ENCODE measurements at places on chromosomes 4 and X. TPM values are rescaled to one million over a fixed set of nuclear protein-coding genes. Genes with fewer than 3 reads are reported as not detected.

DNA sequence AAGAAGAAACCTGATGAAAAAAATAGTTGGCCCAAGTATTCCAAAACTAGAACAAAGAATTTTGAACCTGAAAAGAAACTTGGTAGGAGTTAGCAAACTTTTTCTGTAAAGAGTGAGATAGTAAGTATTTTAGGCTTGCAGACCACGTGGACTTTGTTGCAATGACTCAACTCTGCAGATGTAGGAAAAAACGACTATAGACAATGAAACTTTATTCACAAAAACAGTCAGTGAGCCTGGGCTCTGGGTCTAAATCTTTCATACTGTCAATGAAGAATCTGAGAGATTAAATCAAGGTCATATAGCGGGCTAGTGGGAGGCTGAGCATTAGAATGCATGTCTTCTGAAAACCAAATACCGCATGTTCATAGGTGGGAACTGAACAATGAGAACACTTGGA, 23.0 kb downstream of the SH3D19 start:
- DNase-seq, result no peak

- DNase-seq, result no peak
Measured at GRCh38 chr4:177492022-177492421, 49.8 kb upstream of the AGA start.

- peak; percentile 16 for DNase-seq
Measured at GRCh38 chr4:120769227-120769626, 153.3 kb downstream of the PRDM5 start.

- DNase-seq, result no peak
Measured at GRCh38 chr4:140739971-140740370, 16.2 kb downstream of the TBC1D9 start.

DNA sequence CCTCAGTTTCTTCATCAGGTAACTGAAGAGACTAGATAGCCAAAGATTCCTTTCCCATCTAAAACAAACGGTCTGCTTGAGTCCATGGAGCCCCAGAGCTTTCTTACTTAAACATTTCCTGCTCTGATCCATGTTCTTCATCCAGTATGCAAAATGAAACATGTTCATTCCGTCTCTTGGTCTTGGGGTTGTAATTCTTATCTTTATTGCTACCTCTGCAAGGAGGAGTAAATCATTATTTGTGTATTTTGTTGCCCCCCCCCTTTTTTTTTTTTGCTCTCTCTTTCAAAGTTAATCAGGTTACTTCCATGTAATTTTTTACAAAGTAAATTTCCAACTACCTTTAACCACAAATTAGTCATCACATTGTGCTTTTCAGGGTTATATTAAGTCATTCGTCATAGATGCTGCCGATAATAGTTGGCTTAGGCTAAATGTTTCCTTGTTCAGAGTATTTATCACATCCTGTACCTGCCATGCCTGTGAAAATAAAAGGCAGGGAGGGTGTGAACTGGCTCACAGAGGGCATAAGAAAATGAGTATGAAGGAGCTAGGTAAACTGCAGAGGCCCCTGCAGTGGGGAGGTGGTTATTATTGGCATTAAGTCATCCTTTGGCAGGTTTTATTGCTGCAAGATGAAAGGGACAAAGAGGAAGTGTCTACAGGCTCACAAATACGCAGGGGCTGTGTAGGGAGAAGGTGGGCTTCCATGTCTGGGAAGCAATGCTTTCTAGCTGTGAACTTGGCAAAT, 76.7 kb upstream of the HS3ST1 start:
- peak; percentile 99 for DNase-seq

DNA sequence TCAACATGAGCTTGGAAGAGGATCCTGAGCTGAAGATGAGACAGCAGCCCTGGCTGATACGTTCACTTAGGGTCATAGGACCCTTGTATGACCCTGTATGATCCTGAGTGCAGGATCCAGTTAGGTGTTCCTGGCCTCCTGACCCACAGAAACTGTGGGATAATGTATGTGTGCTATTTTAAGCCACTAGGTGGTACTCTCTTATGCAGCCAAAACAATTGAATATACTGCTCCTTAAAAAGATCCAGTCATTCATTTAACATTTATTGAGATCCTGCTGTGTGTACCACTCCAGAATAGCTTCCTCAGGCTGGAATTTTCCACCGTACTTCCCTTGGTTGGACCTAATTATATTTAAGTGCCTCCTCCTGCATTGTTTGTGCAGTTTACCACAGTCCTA, 167.1 kb downstream of the AMELX start:
- DNase-seq, result no peak

GRCh38 chr4:26076896-26077295, 162.9 kb downstream of the SMIM20 start:
- no peak for DNase-seq

DNA sequence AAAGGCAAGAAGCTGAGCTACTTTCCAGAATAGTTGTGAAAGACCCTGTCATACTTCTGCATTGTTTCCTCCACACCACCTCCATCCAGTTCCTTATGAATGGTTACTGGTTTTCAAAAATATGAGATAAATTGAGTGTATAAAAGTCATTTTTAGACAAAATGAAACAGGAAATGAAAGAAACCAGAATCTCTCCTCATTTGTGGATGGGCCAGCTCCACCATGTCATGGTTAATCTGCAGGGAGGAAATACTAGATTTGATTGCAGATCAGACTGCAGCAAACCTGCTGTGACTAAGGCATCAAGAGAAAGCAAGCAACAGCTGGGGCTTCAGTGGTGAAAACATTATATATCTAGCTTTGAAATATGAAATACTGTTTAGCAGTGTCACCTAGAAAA, 23.8 kb downstream of the F9 start:
- no peak for DNase-seq

GRCh38 chr4:38385093-38386004, 278.6 kb upstream of the KLF3 start:
- DNase-seq, result no peak

DNA sequence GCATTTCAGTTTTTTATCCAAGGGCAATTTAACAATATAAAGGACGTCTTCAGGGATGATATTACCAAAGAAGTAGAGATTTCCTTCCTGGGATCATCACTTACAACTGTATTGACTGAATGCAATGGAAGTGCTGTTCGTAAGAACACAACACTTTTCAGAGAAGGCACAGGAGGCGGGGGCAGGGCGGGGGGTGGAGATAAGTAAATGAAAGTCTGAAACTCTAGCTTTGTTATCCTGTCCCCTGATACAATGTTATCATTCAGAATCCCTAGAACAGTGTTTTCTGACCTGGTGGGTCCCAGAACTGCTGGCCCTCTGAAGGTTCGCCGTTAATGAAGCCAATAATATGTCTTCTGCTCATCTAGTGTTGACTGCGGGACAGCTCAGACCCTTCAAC, 124.6 kb downstream of the NSUN7 start:
- no peak for DNase-seq

GRCh38 chr4:120561648-120562047, 360.9 kb downstream of the PRDM5 start:
- DNase-seq, result no peak

DNA sequence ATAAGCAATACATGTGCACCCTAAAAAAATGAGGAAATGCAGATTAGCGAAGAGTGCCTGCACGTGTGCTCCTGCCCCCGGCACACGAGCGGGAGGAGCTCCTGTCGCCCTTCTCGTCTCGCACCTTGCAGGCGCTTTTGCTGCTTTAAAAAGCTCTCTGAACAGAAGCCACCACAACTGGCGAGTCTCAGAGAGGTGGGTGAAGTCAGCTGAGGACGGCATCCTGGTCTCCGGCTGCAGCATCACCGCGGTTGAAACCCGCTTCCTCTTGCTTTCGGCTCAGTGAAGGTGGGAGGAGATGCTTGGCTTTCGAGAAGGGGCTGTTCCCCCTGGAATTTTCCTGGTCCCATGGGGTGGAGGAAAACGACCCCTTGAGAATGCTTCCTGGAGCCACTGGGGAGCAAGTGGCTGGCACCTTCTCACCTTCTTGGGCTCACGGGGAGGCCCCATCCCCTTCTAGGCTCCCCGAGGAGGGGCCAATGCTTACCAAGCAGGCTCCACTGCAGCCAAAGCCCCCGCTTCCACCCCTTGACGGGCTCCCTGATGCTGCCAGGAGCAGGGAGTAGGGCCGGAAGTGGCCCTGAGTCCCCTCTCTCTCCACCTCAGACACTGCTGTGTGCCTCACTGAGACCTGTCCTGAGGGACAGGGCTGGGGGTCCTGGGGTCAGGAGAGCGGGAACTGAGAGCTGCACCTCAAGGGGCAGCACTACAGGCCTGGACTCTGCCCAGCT, 29.2 kb upstream of the MXD4 start:
- no peak for DNase-seq

DNA sequence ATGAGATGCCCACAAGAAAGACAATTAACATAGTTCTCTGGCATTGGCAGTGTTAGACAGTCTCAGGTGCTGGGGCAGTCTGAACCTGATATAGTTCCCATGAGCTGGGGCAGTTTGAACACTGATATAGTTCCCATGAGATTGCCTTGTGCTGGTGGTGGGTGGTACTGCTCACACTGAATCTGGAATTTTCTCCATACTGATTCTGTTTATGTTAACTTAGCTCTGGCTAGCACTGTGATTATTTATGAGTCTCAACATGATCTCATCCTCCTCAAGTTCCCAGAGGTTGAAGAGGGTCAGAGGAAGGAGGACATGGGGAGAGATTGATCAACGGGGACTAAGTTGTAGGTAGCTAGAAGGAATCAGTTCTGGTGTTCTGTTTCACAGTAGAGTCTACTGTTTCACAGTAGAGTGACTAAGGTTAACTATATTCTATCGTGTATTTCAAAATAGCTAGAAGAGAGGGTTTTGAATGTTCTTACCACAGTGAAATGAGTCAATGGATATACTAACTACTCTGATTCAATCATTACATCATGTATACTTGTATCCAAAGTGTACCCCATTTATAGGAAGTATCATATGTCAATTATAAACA, 379.9 kb downstream of the ADAM29 start:
- no peak for DNase-seq

GRCh38 chrX:41381685-41382084, 47.7 kb downstream of the DDX3X start:
- DNase-seq, result peak; percentile 56

The MAGEE2 gene
- total RNA-seq, result not detected

DNA sequence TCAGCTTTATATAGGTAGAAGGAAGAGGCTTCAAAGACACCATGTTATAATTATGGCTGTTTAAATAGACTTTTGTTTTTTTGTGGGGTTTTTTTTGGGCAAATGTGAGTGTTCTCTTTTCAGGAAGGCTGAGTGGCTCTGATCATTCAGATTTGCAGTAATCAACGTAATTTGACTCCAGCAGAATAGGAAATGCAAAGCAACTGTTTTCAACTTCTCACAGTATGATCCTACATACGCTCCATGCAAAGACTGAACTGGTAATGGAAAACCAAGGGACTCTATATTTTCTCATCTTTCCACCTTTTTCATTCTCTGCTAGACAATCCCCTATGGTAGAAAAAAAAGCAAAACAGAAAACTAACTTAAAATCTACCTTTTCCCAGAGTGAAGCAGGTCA, 10.8 kb downstream of the ADH1B start:
- no peak for DNase-seq

GRCh38 chrX:14903891-14904290, 30.7 kb downstream of the MOSPD2 start:
- no peak for DNase-seq

DNA sequence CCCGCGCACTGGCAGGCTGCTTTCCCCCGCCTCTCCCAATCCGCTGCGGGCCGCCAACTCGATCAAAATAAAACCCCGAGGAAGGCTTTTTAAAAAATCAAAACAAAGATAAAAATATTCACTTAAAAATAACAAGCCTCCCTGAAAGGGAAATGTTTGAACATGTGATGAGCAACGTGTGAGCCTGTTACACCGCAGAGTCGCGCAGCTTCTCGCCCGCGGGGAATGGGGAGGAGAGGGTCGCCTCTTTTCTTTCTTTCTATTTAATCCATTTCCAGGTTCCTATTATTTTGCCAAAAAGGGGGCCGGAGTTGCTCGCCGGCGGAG, 326.0 kb upstream of the F9 start:
- no peak for DNase-seq

Data from HCT116 (cell line).